ENCODE measurements at places on chromosomes 12 and 14.

DNA sequence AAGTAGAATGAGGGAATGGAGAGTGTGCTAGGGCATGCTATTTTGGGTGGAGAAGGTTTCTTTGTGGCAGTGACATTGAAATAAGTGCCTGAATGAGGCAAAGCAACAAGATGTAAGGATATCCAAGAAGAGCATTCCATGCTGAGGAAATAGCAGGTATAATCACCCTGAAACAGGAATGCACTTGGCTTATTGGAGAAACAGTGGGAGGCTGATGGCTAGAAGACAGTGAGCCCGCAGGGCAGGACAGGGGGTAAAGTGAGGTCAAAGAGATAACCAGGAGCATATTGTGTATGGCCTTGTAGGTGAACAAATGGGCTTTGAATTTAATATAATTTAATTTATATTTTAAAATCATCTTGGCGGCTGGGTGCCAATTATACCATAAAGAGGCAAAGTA, 877.0 kb downstream of the DIO2 start:
- no peak for DNase-seq

DNA sequence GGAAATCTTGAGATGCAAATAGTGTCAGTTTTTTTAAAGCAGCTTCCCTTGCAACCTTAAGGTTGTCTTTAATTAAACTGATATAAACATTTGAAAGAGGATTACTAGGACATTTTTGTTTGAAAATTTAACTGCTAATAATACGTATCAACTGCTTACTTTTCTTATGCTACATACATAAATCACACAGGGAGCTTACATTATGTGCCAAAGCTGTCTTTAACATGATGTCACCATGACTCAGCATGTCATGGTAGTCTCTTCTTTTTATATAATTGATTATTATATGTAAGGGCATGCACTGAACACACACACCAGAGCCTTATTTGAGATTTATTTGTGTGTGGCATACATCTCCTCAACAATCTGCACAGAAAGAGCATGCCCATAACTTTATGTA, 63.0 kb upstream of the PTHLH start:
- DNase-seq: no peak

DNA sequence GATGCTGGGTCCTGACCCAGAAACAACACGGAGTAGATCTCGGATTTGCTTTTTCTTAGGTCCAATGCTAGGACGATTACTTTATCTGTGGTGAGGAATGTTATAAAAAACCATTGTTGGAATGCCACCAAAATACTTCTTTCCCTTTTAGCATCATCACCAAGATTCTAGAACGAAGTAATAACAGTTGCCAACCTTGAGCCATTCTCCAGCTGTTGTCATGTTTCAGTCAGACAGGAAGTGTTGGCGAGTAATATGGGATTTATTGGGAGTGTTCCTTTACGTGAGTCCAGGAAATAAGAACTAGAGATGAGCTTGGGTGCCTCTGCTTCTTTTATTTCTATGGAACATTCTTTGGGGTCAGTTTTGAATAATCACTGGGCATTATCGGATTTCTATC, 892.9 kb downstream of the DIO2 start:
- no peak for DNase-seq

DNA sequence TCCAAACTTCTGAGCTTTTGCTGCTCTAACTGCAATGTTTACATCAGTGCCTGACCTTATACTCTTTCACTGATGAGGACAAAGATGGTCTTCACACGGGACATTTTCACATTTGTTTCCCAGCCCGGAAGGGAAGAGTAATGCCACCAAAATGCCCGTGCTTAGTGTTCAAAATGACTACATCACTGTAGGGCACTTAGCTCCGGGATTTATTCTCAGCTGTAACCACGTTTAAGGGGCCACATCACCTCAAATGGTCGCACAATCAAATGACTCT, 2.9 kb downstream of the GSG1 start:
- no peak for DNase-seq

GRCh38 chr12:3216726-3217682, 139.8 kb downstream of the TSPAN9 start:
- DNase-seq: no peak

DNA sequence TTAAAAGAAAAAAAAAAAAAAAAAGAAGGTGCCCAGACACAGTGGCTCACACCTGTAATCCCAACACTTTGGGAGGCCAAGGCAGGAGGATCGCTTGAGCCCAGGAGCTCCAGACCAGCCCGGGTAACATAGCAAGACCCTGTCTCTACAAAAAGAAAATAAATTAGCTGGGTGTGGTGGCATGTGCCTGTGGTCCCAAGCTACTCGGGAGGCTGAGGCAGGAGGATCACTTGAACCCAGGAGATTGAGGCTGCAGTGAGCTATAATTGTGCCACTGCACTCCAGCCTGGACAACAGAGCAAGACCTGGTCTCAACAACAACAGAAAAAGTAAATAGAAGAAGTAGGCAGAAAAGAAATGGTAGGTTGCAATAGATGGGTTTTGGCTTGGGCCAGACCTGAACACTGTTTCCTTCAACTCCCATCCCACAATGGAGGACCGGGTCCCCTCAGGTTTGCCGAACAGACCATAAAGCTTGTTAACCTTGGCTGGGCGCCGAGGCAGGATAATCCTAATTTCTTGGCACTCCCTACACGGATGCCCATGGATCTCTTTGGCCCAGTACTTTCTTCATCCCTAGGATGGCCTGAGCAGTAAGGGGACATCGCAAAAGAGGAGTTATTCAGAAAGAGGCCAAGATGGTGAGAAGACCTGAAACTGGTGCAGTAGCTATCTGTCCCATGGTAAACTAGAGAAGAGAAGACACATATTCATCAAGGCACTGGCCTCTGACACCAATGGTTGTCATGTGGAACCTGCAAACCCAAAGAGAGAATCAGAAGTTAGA, 165.5 kb upstream of the CCND2 start:
- DNase-seq: no peak

DNA sequence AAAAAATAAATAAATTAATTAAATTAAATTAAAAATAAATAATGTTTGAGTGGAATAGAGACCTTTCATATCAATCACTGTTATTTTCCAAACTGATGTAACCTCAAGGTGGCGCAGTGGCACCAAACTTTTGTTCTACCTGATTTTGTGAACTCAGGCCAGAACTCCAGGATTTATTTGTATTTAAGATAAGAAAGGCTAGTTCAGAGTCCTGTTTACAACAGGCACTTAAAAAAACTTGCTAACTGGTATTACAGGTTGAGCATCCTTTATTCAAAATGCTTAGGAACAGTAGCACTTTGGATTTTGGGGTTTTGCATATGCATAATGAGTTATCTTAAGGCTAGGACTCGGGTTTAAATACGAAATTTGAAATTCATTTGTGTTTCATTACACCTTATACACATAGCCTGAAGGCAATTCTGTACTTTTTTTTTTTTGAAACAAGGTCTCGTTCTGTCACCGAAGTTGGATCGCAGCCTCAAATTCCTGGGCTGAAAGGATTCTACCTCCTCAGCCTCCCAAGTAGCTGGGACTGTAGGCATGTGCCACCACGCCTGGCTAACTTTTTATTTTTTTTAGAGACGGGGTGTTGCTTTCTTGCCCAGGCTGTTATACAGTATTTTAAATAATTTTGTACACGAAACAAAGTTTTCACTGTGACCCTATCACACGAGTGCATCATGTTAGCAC, 32.4 kb downstream of the YY1 start:
- no peak for DNase-seq
